Body of pancreas (tissue), 4 donors: ENCODE measurements at places on chromosomes 12 and 14. TPM values are rescaled to one million over a fixed set of nuclear protein-coding genes. Genes with fewer than 3 reads are reported as not detected.

- H3K4me3 ChIP-seq = no peak overlapping the region
- peaks cover 6% of the 10 kb centered on the region for H3K4me1 ChIP-seq
- no peak for DNase-seq
- peak overlapping the region; percentile 30 for H3K27ac ChIP-seq
These were observed 9.9 kb downstream of the TUNAR start for GRCh38 chr14:95886366-95887056.

- H3K4me3 ChIP-seq = no peak overlapping the region
- H3K27ac ChIP-seq = no peak overlapping the region
- no peaks in the 10 kb centered on the region for H3K4me1 ChIP-seq
- DNase-seq = no peak
These were observed 498.9 kb downstream of the SLC6A15 start for GRCh38 chr12:84413656-84414055.

DNA sequence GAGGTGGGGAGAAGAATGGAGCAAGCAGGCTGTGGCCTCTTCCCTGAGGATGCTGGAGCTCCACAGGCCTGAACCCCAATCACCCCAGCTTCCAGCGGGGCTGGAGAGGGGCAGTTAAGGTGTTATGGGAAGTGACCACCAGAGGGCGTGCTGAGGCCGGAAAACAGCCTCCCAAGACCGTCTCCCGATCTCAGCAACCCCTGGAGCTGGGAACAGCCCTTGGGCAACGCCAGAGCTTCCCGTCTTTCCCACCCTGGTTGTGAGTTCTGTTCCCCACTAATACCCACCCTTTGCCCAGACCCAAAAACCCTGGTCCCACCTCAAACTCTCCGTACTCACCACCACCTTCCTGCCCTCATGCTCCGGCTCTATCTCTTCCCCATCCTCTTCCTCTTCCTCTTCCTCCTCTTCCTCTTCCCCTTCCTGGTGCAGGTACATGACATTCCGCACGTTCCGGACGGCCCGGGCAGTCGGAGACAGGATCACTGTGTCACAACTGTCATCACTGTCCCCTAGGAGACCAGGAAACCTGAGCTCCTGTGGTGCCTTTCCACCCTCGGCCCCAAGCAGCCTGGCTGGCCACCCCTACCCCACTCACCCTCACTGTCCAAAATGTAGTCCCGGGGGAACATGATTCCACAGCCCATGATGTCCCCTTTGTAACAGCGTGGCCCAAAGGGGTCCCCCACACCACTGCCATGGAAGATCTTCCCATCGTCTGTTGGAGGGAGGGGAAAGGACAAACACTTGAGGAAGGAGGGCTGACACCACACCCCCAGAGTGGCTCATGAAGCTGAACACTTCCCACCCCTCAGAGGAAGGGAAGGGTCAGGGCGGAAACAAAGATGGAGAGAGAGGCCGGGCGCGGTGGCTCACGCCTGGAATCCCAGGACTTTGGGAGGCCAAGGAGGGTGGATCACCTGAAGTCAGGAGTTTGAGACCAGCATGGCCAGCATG lies 12.9 kb downstream of the SPRYD3 start:
- peaks cover 19% of the 10 kb centered on the region for H3K36me3 ChIP-seq
- H3K27ac ChIP-seq = peak overlapping the region; percentile 20
- DNase-seq = peak; percentile 84
- no peaks in the 10 kb centered on the region for H3K27me3 ChIP-seq

GRCh38 chr12:49470986-49471385 lies 67.8 kb upstream of the KCNH3 start:
- H3K4me1 ChIP-seq = no peaks in the 10 kb centered on the region
- H3K36me3 ChIP-seq = no peaks in the 10 kb centered on the region
- no peak overlapping the region for H3K4me3 ChIP-seq
- H3K27me3 ChIP-seq = no peaks in the 10 kb centered on the region
- no peak overlapping the region for H3K27ac ChIP-seq

GRCh38 chr12:109331301-109331952 lies 16.3 kb upstream of the MYO1H start:
- H3K36me3 ChIP-seq = no peaks in the 10 kb centered on the region
- no peak for DNase-seq
- no peak overlapping the region for H3K4me3 ChIP-seq
- H3K27me3 ChIP-seq = no peaks in the 10 kb centered on the region

SMIM41 gene
- 0.26 TPM for total RNA-seq

DNA sequence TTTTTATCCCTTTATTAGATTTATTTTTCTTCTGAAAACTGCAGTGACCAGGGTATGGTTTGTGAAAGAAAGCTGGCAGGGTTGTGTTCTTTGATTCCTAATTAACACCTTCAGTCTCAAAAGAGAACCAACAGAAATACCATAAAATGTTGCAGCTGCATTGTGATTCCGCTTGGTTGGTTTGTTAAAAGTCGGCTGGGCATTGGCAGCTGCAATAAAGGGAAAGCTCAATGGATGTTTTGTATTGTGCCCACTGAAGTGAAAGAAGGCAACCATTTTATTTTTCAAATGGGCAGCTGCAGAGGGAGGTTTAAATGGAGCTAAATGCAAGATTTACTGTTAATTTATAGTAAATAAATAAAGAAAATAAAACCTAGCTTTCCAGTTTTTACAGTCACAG lies 16.7 kb downstream of the LGR5 start:
- H3K27me3 ChIP-seq = no peaks in the 10 kb centered on the region
- DNase-seq = no peak
- no peak overlapping the region for H3K4me3 ChIP-seq
- no peaks in the 10 kb centered on the region for H3K36me3 ChIP-seq
- no peak overlapping the region for H3K27ac ChIP-seq

ADCY6 gene
- total RNA-seq = 38.6 TPM

GRCh38 chr12:20370014-20370386 lies 1.7 kb downstream of the PDE3A start:
- H3K27ac ChIP-seq = peak overlapping the region; percentile 84
- peak; percentile 39 for DNase-seq
- H3K36me3 ChIP-seq = no peaks in the 10 kb centered on the region
- peaks cover 22% of the 10 kb centered on the region for H3K4me1 ChIP-seq
- peak overlapping the region; percentile 28 for H3K4me3 ChIP-seq

GRCh38 chr12:50425589-50426258 lies 25.0 kb downstream of the LARP4 start:
- no peak overlapping the region for H3K27ac ChIP-seq
- H3K27me3 ChIP-seq = no peaks in the 10 kb centered on the region
- peaks cover 13% of the 10 kb centered on the region for H3K36me3 ChIP-seq
- H3K4me3 ChIP-seq = no peak overlapping the region

IFNG-AS1 gene
- total RNA-seq = not detected

VWF gene
- total RNA-seq = 76.1 TPM

DNA sequence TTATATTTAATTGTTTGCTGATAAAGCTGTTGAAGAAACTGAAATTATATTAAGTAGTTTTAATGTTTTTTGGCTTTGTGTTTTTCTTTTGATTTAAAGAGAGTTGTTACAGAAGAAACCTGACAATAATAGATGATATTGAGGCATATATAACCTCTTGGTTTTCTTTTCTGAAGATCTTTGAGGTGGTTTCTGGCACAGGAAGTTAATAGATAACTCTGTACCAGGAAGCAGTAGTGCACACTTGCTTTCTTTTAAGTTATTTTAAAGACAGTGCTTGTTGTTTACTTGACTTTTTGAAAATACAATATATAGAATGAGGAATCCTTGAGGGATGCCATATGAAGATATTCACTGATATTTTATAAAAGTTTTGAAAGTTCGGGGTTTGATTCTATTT lies 209.0 kb upstream of the FBXO33 start:
- H3K4me3 ChIP-seq = no peak overlapping the region
- DNase-seq = no peak
- no peaks in the 10 kb centered on the region for H3K36me3 ChIP-seq
- H3K27ac ChIP-seq = no peak overlapping the region
- H3K27me3 ChIP-seq = no peaks in the 10 kb centered on the region

GRCh38 chr14:23441076-23441475 lies 5.6 kb upstream of the MYH7 start:
- H3K4me3 ChIP-seq = no peak overlapping the region
- no peaks in the 10 kb centered on the region for H3K27me3 ChIP-seq
- no peaks in the 10 kb centered on the region for H3K36me3 ChIP-seq
- DNase-seq = no peak
- H3K4me1 ChIP-seq = no peaks in the 10 kb centered on the region

AQP6 gene
- not detected for total RNA-seq

DNA sequence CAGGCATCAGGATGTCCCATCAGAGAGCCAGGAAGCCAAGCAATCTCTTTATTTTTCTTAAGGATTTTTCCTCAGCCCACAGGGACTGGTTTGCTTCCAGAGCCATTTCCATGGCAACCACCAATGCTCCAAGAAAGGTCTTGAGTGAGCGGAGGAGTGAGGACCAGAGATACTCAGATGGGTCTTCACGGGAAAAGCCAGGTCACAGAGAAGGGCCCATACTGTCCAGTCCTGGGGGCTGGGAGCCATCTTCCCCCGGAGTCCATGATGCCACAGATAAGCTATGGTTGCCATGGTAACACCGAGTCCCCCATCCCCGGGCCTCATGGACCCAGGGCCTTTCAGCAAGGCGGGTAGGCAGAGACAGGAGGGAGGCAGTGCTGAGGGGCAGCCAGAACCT lies 28.6 kb downstream of the CMKLR1 start:
- no peak overlapping the region for H3K4me3 ChIP-seq
- no peak for DNase-seq
- peaks cover 32% of the 10 kb centered on the region for H3K4me1 ChIP-seq
- no peak overlapping the region for H3K27ac ChIP-seq
- no peaks in the 10 kb centered on the region for H3K27me3 ChIP-seq

MSRB3 gene
- total RNA-seq = 3.6 TPM

SYNDIG1L gene
- 0.52 TPM for total RNA-seq

DNA sequence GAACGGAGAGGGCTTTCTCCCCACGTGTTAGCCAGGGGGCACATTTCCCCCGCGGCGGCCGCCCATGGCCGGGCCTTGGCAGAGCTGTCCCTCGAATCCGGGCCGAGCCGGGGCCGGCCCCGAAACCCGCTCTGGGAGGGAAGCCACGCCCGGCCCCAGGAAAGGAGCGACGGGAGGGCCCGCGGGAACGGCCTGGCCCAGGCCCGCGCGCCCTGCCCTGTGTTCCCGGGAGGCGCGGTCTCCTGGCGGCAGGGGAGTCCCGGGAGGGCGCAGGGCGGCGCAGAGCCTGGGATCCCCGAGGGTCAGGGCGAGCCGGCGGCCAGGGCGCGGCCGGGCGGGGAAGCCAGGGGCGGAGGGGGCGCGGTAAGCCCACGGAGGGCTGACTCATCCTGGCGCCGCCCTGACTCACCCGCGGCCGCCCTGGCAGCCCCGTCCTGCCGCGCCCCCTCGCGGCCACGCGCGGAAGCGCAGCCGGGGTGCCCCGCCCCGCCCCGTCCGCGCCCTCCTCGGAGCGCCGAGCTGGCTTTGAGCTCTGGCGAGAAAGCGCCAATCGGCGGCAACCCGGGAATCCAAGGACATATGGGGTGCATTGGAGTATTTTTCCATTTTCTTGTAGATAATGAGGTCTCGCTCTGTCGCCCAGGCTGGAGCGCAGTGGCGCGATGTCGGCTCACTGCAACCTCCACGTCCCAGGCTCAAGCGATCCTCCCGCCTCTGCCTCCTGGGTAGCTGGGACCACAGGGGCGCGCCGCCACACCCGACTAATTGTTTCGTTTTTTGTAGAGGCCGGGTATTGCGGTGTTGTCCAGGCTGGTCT lies 31.8 kb upstream of the PLEKHG6 start:
- H3K27ac ChIP-seq = peak overlapping the region; percentile 97
- H3K27me3 ChIP-seq = no peaks in the 10 kb centered on the region
- peaks cover 34% of the 10 kb centered on the region for H3K4me1 ChIP-seq
- peak; percentile 89 for DNase-seq
- no peak overlapping the region for H3K4me3 ChIP-seq
- no peaks in the 10 kb centered on the region for H3K36me3 ChIP-seq

- no peaks in the 10 kb centered on the region for H3K36me3 ChIP-seq
- peaks cover 3% of the 10 kb centered on the region for H3K4me1 ChIP-seq
- no peak overlapping the region for H3K4me3 ChIP-seq
- H3K27ac ChIP-seq = no peak overlapping the region
These were observed 10.4 kb upstream of the ITPK1 start for GRCh38 chr14:93126111-93126510.

DNA sequence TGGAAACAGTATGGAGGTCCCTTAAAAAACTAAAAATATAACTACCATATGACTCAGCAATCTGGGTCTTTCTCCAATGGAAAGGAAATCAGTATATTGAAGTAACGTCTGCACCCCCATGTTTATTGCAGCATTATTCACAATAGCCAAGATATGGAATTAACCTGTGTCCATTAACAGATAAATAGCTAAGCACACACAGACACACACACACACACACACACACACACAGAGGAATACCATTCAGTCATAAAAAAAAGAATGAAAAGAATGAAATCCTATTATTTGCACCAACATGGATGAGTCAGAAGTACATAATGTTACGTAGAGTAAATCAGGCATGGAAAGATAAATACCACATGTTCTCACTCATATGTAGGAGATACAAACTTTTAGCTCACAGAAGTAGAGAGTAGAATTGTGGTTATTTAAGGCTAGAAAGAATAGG lies 4.7 kb downstream of the KLRK1 start:
- no peak overlapping the region for H3K4me3 ChIP-seq
- no peak overlapping the region for H3K27ac ChIP-seq
- peaks cover 13% of the 10 kb centered on the region for H3K4me1 ChIP-seq
- no peaks in the 10 kb centered on the region for H3K27me3 ChIP-seq
- no peak for DNase-seq

DNA sequence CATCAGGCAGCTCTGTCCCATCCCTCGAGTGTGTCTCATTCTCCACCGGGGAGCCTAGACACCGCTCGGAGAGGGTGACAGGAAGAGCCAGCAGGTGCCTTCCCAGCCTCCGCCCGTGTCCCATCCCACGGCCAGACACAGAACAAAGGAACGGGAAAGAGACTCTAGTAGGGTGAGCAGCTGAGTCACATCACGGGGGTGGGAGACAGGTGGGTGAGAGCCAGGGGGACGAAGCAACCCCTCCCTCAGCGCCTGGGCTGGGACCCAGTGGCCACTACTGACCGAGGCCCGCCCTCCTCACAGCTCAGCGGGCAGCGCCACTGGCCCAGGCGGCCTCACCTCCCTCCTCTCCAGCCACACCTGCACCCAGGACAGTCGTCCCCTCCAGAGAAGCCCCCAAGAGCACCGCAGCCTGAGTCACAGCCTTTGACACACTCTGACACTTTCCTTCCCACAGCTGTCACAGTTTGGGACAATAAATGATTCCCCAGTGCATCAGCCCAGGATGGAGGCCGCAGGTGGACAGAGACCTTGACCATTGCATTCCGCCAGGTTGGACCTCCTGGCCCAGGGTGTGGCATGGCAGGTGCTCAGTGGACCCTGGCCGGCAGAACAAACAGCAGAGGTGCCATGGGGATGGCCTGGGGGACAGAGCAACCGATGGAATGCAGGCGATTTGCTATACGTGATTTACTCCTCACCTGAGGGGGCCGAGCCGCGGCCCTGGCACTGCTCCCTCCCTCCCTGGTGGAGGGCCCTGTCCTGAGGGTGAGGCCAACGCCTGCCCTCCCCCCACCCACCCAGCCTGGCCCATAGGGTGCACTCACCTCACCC lies 45.4 kb upstream of the GALNT9 start:
- H3K27ac ChIP-seq = no peak overlapping the region
- peaks cover 25% of the 10 kb centered on the region for H3K27me3 ChIP-seq
- DNase-seq = no peak
- no peak overlapping the region for H3K4me3 ChIP-seq
- no peaks in the 10 kb centered on the region for H3K4me1 ChIP-seq

CCDC196 gene
- not detected for total RNA-seq

GRCh38 chr12:105239304-105239703 lies 3.3 kb upstream of the APPL2 start:
- H3K27me3 ChIP-seq = no peaks in the 10 kb centered on the region
- peaks cover 5% of the 10 kb centered on the region for H3K4me1 ChIP-seq
- no peak for DNase-seq
- H3K36me3 ChIP-seq = no peaks in the 10 kb centered on the region
- no peak overlapping the region for H3K27ac ChIP-seq
- no peak overlapping the region for H3K4me3 ChIP-seq
